ENCODE measurements at places on chromosomes 3 and 15.
A peak's percentile ranks its signal among the peaks of the same experiment; 100 is the strongest.

DNA sequence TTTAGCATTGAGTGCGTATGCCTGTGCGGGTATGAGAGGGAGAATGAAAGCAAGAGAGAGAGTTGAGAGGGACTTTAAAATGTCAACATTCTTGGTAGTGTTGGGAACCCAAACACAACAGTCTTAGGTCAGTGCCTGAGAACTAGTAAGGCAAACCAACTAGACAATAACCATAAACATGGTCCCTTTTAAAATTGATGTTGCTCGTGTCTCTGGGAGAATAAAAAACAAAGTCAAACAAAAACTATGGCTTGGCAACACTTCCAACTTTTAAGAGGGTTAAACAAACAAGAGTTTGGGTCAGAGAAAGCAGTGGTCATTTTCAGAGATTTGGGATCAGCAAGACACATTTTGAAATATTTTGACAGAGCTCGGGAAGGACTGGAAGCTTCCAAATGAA lies 146.7 kb upstream of the THBS1 start:
- ATAC-seq: no peak

DNA sequence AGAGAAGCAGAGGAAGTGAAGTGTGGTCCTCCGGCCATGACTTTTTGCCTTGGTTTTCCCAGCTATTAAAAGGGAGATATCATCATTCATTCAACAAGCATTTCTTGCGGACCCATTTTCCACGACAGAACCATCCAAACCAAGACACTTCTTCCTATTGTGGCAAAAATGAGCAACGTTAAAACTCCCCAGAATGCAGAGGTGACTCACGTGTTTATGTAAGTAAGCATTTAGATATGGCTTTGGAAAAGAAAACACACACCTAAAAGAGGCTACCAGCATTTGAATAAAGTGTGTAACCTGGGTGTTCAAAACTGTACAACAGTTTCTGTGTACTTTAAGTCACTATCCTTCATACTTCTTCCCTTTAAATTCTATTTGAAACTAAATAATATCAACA lies 181.3 kb downstream of the RORA start:
- no peak for ATAC-seq

- ATAC-seq: no peak
Observed at GRCh38 chr3:109137761-109138160, 1.2 kb downstream of the C3orf85 start.

DNA sequence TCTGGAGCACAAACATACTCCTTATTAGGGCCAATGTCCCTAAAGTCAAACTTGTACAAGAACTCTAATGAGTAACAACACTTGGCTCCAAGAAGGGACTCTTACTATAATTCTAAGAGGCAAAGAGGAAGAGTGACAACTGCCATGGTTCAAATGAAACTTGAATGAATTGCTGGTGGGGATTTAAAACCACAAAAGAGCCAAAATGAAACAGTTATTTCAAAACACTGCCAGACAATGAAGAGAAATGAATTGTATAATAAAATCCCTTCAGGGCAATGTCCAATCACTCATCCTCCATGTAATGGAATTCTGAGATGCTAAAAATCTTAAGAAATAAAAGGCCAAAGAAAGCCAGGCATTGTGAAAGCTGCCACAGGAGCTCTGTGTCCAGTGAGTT lies 14.2 kb downstream of the THRB start:
- ATAC-seq: no peak

- ATAC-seq: no peak
Observed at GRCh38 chr3:144458283-144458682, 486.7 kb downstream of the DIPK2A start.

- no peak for ATAC-seq
Observed at GRCh38 chr3:71964170-71964569, 179.2 kb upstream of the PROK2 start.

- no peak for ATAC-seq
Observed at GRCh38 chr3:123298903-123299302, 97.2 kb downstream of the SEC22A start.

DNA sequence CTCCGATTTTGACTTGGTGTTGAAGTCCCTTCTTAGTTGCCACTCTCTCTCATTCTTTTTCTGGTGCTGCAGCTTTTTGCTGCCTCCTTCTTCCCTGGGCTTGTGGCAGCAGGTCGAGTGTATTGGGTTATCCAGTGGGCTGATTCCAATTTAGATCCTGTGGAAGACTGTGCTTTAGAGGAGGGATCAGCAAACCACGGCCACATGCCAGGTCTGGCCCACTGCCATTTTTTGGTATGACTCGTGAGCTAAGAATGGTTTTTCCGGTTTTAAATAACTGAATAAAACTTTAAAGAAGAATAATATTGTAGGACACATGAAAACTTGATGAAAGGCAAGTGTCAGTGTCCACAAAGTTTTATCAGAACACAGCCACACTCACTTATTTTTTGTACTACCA lies 330.5 kb downstream of the ROBO2 start:
- no peak for ATAC-seq

DNA sequence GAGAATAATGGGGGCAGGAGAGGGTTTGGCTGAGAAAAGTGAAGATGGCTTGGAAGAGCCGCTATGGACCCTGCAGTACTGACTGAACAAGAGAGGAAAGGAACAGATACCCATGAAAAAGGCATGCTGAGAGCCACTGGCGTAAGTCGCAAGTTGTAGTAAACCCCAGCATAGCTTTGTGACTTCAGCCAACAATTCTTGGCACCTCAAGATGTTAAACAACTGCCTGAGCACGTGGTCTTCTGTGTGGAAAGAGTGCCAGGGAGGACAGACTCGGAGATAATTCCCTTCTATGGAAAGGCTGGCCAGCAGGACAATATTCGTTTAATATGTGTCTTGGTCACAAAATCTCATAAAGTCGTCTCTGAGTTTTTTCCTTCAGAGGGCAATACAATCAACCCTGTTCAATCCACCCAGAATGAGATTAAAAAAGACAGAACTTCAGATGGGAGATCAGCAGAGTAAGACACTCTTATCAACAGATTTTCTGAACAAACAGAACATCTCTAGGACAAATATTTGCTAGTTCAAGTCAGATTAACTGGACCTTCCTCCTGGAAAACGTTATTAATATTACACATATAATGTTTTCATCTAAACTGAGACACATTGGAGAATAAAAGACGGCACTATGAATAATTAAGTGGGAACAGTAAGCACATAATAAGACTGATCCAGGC lies 49.2 kb downstream of the NEK10 start:
- no peak for ATAC-seq

DNA sequence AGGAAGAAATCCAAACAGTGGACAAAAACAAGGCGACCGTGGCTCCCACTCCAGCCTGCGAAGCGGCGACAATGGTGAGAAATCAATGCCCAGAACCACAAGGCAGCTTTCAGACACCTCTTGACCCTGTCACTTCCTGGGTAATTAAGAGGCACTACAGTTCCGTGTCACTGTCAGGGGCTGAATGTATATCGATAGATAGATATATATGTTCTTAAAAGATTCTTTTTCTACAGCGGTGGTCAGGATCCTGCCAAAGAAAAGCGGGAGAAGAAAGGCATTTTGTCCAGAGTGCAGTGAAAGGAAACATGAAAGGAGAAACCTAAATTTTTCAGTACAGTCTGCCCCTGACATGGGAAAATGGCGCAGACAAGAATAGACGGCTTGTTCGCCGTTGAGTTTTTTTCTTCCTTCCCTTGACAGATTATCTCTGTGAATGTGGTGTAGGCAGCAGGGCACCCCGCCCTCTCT lies 56.2 kb upstream of the HES1 start:
- ATAC-seq: no peak

DNA sequence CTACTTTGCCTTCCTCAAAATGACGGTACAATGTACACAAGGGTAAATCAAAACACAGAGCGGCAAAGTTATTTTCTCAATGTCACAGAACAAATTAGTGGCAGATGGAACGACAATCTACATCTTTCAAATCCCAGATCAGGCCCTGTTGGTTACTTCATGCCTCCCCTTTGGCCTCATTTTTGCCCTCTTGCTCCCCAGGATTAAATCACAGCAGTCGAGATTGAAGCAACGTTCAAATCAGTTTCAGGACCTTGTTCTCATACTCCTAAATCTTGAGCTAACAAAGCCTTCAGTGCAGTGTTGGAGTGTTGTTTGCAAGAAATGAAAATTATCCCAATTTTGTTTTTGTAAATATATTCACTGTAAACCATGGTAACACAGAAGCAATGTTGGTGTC lies 91.4 kb downstream of the FBN1 start:
- no peak for ATAC-seq

DNA sequence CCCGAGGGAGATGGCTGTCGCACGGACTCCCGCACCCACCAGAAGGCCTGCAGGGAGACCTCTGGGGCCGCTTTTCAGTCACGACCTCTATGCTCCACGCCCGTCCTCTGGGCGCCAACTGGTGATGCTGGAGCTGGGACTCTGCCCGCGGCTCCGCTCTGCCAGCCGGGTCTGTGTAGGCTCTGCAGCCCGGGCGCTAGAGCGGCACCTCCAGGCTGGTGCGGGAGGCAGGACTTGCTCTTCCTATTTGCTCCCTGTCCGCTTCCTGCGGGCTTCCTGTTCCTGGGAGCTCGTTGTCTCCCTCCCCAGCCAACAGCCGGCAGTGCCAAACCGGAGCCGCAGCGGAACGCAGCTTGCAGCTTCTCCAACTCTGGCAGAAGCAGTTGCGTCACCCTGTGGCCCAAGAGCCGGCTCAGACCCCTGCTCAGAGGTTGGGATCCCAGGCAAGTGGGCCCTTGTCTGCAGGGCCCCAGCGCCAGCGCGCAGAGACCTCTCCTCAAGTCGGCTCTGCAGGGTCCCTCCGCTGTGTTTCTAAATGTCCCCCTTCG lies 285.9 kb downstream of the XXYLT1 start:
- ATAC-seq: no peak

- ATAC-seq: peak; percentile 65
Observed at GRCh38 chr3:98817547-98818041, 54.5 kb downstream of the ST3GAL6 start.

DNA sequence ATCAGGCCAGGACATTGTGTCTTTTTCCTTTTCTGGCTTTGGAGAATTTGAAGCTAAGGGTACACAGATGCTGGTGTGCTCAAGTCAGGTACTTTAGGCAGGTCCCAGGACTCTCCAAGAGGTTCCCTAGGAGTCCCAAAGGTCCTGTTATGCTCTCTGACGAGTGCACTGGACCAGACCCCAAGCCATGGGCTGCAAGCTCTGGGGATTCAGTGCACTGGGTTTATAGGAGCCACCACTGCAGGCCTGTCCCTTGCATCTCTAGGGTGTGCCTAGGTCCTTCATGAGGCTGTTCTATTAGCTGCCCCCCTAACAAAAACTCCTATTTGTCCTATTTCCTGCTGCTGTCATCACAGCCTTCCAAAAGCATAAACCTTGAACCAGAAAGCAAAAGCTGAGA lies 31.9 kb upstream of the BFSP2 start:
- ATAC-seq: no peak

GRCh38 chr3:32117320-32117719 lies 10.9 kb downstream of the GPD1L start:
- no peak for ATAC-seq

DNA sequence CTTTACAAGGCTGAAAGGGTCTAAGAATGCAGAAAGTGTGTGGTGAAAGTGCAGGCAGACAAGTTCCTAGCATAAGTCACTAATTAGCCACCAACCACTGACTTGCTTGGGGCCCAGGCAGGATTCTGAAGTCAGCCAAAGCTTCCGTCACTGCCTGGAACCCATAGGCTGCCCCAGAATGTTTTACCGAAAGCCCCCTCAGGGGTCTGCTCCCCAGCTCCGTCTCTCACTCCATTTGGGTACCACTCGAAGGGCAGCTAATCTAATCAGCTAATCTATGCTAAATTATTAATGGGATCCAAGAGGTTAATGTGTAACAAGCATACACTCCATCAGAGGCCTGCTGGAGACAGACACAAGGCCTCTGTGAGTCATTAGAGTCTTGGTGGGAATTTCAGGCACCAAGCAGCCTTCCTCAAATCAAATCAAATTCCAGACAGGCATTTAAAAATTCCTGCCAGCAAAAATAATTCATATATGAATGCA lies 13.2 kb downstream of the ADAMTS9 start:
- no peak for ATAC-seq

DNA sequence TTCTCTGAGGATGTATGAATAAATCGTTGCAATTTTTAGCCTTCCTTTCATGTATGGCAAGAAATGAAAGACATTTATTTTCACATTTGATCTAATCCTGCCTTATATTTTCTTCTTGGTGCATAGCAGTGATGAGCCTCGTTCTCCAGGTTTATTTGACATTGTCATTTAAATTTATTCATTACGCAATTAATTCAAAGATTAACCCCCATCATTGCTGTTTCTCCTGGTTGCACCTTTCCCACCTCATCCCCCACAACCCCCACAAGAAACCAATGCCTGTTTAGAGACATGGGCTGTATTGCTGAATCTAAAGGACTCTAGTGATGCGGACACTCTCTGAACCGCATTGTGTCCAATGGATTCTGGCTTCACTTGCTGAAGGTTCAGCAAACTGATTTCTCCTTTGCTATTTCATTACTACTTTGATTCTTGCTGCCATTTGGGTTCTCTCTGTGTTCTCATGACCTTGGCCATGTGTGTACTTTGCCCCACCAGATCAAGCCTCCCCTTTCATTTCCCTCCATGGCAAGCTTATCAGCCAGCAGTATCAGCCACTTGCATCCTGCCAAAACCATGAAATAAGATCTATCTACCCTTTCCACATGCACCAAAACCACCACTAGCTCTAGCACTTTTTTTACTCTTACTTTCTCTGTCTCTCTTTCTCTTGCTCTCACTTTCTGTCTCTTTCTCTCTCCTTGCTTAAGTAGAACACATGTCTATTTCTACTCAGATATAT lies 382.7 kb downstream of the GBE1 start:
- no peak for ATAC-seq

DNA sequence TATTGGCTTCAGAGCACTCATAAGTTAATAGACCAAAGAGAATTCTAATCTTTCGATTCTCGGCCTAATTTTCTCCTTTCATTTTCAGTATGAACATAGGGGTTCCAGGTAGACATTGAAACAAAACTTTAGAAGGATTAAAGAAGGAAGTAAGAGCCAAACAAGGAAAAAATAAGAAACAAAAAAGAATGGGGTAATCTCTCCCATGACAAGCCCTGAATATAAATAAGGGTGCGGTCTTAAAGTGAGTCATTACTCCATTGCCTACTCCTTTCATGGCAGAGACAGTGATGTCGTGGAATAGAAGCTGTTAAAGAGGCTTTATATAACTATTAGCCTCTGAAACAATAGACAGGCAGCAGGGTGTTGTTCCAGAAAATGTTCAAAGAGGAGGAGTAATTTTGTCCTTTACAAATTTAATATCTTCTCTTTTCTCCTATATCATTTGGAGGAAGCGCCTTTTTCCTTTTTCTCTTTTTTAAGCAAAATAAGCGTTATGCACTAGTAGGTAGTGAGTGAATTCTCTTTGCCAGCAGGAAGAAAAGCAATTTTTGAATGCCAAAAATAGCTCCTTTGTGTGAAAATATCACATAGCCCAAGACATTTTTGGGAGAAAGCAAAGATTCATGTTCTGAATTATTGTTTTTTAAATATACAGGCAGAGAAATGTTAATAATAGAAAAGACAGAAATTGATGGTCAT lies 607.9 kb upstream of the KCNMB2 start:
- peak; percentile 72 for ATAC-seq

GRCh38 chr3:182268711-182269110 lies 524.6 kb upstream of the ATP11B start:
- ATAC-seq: no peak

GRCh38 chr3:139780593-139780992 lies 102.8 kb upstream of the NMNAT3 start:
- no peak for ATAC-seq
